ENCODE measurements at places on chromosomes 12 and 14.

- no peak for DNase-seq
These were observed 181.8 kb downstream of the GRIN2B start for GRCh38 chr12:13799574-13799973.

GRCh38 chr14:75333606-75334548 is 55.2 kb downstream of the FOS start:
- no peak for DNase-seq

DNA sequence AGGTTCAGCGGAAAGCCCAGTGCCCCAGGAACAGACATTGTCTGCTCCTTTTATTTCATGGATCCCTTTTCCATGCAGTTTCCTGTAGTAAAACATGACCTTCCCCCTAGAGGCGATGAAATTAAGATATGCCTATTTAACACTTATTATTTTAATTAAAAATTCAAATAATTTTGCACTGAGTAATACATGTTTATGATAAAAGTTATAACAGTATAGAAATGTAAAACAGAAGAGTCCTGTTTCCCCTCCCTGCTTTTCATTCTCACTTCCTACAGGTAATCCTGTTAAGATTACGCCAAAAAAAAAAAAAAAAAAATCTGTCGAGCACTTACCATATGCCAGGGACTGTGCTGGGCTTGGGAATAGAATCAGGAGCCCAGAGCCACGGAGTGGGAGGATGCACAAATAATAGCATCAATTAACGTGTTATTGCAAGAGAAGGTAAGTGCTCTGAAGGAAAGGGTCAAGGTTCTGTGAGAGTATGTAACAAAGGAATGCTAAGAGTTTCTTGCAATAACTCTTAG is 830 bp upstream of the LPCAT3 start:
- DNase-seq: no peak

- DNase-seq: no peak
These were observed 455.5 kb downstream of the AEBP2 start for GRCh38 chr12:19894803-19895202.

DNA sequence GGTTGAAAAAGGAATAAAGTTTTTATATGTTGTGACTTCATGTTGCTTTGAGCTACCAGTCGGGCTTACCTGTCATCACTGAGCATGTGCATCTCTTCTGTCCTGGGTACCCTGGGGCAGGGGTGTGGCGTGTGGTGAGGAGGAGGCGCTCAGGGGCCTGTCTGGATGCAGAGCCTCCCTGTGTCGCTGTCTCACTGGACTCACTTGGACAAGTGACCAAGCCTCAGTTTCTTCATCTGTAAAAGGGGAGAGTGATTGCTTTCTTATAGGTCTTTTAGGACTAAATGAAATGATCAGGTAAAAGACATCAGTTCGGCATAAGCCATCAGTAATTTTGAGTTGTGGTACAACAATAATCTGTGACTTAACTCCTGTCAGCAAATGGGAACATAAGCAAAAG is 22.1 kb downstream of the ATP6V0A2 start:
- no peak for DNase-seq

DNA sequence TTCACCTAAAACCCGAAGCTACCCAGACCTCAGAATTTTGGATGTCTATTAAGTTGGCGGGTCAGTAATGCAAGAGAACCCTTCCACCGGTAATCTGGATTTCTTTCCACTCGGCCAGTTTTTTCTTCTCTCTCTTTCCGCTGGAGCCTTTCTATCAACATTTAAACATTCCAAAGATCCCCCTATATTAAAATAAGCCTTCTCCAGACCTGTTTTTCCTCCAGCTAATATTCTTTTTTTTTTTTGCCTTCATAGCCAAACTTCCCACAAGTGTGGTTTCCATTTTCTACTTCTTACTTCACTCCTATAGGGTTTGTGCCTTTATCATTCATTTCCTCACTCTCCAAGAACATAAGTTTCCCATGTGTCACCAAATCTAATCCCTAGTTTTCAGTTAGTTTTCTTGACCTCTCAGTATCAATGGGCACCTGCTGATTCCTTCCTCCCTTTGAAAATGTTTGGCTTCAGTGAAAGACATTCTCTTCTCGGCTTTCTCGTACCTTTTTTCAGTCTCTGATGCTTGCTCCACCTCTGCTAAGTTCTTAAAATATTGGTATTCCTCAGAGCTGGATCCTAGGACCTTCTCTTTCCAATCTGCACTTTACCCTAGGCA is 583 bp upstream of the SDR39U1 start:
- peak; percentile 22 for DNase-seq

Measured in AG08395 (cell line).